Pericardium fibroblast (primary cell): ENCODE measurements at places on chromosomes 5 and 9. TPM values are rescaled to one million over a fixed set of nuclear protein-coding genes. Genes with fewer than 3 reads are reported as not detected.

ARL15 gene
- 4.0 and 13.8 TPM in 2 replicates for total RNA-seq

PPP3R2 gene
- total RNA-seq = not detected in 2 replicates

NOXA1 gene
- total RNA-seq = 0.17 and 0.23 TPM in 2 replicates

HAUS6 gene
- 5.7 and 7.7 TPM in 2 replicates for total RNA-seq

GRM6 gene
- not detected in 2 replicates for total RNA-seq

LRRC19 gene
- total RNA-seq = not detected in 2 replicates

ZNF883 gene
- total RNA-seq = 2.5 and 4.5 TPM in 2 replicates

PLPP1 gene
- total RNA-seq = 171 and 176 TPM in 2 replicates

DHX29 gene
- 20.9 and 21.5 TPM in 2 replicates for total RNA-seq

TRPM3 gene
- 0.09 and 2.5 TPM in 2 replicates for total RNA-seq

CDC25C gene
- total RNA-seq = 0.12 TPM in 1 of 2 replicates, not detected in the other

AK1 gene
- 46.2 and 90.9 TPM in 2 replicates for total RNA-seq

PCDHGA11 gene
- 11.7 and 12.9 TPM in 2 replicates for total RNA-seq

PRDM9 gene
- not detected in 2 replicates for total RNA-seq

RAPGEF6 gene
- 4.8 and 5.1 TPM in 2 replicates for total RNA-seq

RLN1 gene
- total RNA-seq = 3.7 TPM in 1 of 2 replicates, not detected in the other

SLC6A18 gene
- total RNA-seq = not detected in 2 replicates

TAF11L10 gene
- not detected in 2 replicates for total RNA-seq

GMCL2 gene
- total RNA-seq = not detected in 2 replicates

C5orf46 gene
- total RNA-seq = not detected in 2 replicates
